ENCODE measurements at places on chromosomes 6 and 20.

DNA sequence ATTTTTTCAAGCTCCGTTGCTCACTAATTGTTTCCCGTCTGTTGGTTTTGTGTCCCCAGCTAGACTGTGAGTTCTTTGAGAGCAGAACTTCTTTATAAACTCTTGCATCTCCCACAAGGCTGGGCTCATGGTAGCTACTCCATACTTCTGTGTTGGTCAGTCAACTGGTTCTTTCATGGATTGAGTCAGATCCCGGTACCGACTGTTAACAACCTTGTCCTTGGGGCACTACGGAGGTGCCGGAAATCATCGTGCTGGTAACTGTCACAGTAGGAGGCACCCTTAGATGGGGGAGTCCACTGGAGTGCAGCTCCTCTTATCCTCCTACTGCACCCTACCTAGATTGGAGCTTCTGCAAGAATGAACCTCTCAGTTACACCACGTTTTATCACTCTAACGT, 8.6 kb upstream of the STX16 start:
- DNase-seq: no peak

DNA sequence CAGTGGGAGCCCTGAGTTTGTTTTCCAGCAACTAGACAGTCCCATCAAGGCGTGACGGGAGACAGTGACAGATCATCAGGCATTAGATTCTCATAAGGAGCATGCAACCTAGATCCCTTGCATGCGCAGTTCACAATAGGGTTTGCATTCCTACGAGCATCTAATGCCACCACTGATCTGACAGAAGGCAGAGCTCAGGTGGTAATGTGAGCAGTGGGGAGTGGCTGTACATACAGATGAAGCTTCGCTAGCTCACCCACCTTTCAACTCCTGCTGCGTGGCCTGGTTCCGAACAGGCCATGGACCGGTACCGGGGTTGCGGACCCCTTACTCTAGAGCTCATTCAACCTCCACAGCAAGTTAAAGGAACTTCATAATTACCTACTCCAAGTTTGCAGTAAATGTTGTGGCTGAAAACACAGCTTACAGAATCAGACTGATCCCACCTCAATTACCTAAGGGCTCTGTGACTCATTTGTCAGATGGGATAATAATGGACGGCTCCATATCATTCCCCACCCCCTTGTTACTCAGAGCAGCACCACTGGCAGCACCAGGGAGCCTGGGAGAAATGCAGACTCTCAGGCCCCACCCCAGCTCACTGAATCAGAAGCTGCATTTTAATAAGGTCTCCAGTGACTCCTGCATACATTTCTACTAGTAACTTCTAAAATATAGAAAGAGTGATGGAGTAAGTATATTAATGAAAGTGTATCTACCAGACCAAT, 15.7 kb downstream of the PXMP4 start:
- DNase-seq: no peak

GRCh38 chr20:33894798-33895197, 83.7 kb downstream of the CHMP4B start:
- DNase-seq: no peak

DNA sequence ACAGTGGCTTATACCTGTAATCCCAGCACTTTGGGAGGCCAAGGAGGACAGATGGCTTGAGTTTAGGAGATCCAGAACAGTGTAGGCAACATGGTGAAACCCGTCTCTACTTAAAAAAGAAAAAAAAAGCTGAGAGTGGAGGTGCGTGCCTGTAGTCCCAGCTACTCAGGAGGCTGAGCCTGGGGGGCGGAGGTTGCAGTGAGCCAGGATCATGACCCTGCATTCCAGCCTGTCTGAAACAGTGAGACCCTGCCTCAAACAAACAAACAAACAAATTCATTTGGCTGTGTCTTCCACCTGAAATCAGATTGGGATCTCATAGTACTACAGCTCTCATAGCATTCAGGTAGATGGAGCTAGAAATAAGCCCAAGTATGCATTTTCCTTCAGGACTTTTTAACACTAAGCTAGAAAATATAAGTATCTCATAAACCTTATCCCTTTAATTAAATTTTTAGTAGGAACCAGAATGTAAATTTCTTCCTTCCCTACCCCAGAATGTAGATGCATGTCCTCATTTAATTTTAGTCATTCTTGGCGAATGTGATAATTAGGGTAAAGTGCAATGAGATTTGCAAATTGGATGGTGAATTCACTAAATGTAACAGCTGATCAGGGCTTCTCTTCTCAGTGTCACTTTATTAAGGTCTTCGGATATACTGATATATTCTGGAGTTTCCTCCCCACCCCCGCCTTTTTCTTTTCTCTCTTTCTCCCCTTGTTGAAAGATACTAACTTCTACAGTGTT, 190.4 kb downstream of the CDKAL1 start:
- no peak for DNase-seq

GRCh38 chr6:33875696-33876095, 71.9 kb upstream of the MLN start:
- DNase-seq: no peak

DNA sequence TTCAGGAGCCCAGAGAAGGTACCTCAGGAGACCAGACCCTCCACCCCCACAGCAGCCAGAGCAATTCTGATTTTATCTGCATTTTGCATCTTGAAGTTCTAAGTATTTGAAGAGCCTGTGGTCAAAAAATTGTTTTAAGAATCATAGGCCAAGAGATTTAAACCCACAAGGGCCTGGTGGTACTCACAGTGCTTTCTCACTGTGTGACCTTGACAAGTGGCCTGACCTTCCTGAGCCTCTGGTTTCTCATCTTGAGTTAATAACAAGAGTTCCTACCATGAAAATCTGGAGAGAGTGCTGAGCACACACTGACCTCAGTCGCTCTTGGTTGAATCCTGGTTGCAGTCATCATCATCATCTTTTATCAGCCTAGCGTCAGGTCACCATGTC, 45.4 kb upstream of the ID1 start:
- DNase-seq: no peak

DNA sequence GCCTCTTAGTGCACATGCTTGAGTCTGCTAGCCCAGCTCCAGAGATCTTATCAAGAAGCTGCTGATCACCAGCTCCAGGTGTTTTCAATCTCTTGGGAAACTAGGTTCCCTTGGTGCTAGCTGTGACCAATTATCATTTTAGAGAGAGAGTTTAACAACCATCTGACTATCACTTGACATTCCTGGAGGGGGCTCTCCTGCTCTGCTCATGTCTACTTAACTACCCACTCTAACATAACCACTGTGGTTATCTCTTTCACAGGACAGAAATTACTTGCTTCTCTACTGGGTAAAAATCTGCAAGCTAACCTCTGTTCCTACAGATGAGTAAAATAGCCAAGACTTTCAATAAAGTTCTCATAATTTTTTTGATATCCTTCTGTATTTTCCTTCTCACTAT, 823.4 kb upstream of the GJE1 start:
- DNase-seq: no peak

DNA sequence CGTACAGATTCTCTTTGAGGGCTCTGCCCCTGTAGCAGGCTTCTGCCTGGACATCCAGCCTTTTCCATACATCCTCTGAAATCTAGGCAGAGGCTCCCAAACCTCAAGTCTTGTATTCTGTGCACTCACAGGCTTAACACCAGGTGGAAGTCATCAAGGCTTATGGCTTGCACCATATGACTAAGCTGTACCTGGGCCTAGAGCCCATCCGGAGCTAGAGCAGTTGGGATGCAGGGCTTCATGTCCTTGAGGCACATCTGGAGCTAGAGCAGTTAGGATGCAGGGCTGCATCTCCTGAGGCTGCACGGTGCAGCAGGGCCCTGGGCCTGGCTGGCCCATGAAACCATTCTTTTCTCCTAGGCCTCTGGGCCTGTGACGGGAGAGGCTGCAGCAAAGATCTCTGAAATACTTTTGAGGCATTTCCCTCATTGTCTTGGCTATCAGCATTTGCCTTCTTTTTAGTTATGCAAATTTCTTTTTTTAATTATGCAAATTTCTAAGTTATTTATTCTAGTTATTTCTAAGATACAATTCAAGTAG, 98.7 kb downstream of the CD24 start:
- DNase-seq: no peak

GRCh38 chr6:45665859-45666258, 288.1 kb upstream of the SUPT3H start:
- no peak for DNase-seq

DNA sequence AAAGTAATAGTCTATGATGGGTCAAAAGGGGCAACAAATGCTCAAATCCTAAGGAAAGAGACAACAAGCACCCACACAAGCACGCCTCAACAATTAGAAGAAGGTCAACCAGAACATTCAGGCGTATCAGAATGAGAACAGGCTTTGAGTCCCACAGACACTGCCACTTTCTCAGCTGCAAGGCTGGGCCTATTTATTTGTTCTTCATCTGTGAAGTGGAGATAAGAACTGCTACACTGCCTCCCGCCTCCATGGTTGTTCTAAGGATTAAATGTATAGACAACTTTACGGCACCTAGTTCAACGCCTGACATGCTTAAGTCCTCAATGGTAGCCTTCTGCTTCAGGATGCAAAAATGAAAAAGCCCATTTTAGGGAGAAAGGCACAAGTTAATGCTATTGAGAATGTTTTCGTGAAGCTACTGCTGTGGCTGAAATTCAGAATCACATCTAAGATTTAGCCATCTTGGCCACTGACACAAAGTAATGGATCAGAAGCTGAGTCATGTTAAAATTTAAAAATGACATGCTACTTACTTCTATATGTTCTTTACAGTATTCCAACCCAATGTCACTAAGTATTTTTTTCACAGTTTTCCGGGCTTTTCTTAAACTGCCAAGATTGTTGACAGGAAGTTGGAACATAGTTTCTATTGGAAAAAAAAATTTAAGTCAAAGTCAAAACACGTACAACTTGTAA, 27.7 kb downstream of the ADNP start:
- DNase-seq: no peak

GRCh38 chr6:57432919-57433684, 115.7 kb downstream of the PRIM2 start:
- no peak for DNase-seq

All from stimulated activated CD8-positive, alpha-beta memory T cell treated with anti-CD3 and anti-CD28 coated beads, Interleukin-4, amount 100 ng/mL, for 1 hour (primary cell).